Upper lobe of left lung (tissue), 6 donors: ENCODE measurements at places on chromosomes 4 and X. TPM values are rescaled to one million over a fixed set of nuclear protein-coding genes. Genes with fewer than 3 reads are reported as not detected.
A peak's percentile ranks its signal among the peaks of the same experiment; 100 is the strongest.

DNA sequence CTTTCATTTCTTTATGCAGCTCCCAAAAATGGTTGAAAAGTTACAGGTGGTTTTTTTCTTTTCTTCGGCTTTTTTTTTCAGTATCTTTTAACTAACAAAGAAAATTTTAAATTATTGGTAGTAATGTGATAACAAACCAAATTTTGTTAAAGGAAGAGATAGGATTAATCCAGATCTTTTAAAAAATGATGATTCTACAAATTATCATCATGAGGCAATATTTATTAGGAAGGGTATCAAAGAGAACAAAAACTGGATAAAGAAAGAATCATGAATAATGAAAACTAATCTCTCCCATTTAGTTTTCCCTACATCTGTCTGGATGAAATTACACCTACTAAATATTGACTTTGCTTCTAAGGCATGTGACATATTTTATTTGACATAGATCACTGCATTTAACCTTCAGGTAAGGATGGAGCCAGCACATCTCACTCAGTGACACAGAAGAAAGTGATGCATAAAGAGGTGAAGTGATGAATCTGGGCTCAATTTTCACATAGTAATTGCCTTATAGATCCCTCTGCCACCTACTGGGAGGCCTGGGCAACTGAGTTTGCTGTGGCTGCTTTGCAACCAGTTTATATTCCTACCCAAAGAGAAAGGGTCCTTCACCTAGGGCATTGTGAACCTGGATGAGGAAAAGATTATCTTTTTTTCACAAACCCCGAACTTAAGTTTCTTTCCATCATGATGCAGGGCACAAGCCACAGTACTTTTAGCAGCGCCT lies 155.6 kb downstream of the HNRNPD start:
- no peaks in the 10 kb centered on the region for H3K27me3 ChIP-seq
- no peak overlapping the region for H3K4me3 ChIP-seq
- no peaks in the 10 kb centered on the region for H3K4me1 ChIP-seq
- no peaks in the 10 kb centered on the region for H3K36me3 ChIP-seq

DNA sequence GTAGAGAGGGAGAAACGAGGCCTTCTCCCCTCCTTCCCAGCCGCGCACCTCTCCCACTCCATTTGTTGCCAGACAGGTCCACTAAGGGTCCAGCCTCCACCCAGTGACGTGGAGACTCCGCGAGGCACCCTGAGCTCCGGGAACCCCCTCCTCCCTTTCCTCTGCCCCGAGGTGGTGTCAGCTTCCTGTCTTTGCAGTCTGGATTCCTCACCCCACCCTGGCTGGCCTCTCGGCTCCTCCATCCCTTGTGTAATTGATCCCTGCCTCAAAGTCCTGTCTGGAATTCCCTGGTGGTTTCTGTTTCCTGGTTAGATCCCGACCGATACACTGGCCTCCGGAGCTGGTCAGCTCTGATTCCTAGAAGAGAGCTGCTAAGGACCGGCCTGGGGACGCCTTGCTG lies 105.9 kb upstream of the SCOC start:
- H3K4me3 ChIP-seq: peak overlapping the region; percentile 3
- peak; percentile 24 for DNase-seq
- no peaks in the 10 kb centered on the region for H3K4me1 ChIP-seq
- H3K36me3 ChIP-seq: no peaks in the 10 kb centered on the region

DNA sequence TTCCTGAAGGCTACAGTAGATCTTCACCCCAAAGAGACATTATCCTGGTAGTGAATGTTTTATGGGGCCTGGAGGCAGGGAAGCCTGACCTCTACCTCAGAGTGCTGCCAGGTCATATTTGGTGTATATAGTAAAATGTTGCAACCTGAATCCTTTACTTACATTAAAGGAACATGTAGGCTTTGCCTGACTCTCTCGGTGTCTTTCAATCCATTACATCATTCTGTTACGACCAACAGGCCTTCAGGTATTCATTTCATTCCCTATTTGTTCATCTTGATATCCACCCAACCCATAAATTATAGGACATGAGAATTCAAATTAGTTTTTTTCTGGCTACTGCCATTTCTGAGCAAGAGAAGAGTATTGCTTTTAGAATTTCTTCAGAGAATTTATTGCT lies 116.5 kb downstream of the CFAP299 start:
- H3K4me1 ChIP-seq: no peaks in the 10 kb centered on the region
- H3K36me3 ChIP-seq: no peaks in the 10 kb centered on the region
- DNase-seq: no peak
- no peaks in the 10 kb centered on the region for H3K27me3 ChIP-seq
- H3K27ac ChIP-seq: no peak overlapping the region

The AFM gene
- not detected for total RNA-seq

The PDE5A gene
- total RNA-seq: 37.8 TPM

GRCh38 chr4:74258963-74259362 lies 49.3 kb upstream of the EPGN start:
- H3K27me3 ChIP-seq: no peaks in the 10 kb centered on the region
- no peaks in the 10 kb centered on the region for H3K4me1 ChIP-seq
- no peak overlapping the region for H3K27ac ChIP-seq
- no peak overlapping the region for H3K4me3 ChIP-seq
